NCI-H510A treated with DMSO at 0.1 percent for 48 hours (cell line): ENCODE measurements at places on chromosomes 7 and 10.

- DNase-seq: no peak
These were observed 1.3 kb downstream of the SPRN start for GRCh38 chr10:133422807-133423771.

GRCh38 chr7:142808461-142808801 is 37.7 kb downstream of the PRSS2 start:
- no peak for DNase-seq

DNA sequence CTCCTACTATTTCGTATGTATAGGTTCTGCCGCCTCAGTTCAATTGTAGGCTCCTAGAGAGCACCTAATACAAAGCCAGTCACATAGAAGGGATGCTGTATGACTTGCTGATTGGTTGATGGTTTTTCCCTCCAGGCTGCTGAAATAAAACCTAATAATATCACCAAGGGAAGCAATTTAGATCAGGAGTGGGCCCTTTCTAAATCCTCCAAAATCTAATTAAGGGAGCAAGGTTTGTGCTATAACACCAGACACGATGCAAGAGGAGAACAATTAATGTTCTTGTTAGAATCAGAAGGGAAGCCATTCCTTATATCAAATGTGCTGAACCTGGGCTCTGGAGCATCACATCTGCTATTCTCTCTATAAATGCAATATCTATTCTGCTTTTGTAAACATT is 42.0 kb upstream of the SLC13A1 start:
- no peak for DNase-seq

- no peak for DNase-seq
These were observed 66.9 kb downstream of the MCMBP start for GRCh38 chr10:119805702-119806230.

DNA sequence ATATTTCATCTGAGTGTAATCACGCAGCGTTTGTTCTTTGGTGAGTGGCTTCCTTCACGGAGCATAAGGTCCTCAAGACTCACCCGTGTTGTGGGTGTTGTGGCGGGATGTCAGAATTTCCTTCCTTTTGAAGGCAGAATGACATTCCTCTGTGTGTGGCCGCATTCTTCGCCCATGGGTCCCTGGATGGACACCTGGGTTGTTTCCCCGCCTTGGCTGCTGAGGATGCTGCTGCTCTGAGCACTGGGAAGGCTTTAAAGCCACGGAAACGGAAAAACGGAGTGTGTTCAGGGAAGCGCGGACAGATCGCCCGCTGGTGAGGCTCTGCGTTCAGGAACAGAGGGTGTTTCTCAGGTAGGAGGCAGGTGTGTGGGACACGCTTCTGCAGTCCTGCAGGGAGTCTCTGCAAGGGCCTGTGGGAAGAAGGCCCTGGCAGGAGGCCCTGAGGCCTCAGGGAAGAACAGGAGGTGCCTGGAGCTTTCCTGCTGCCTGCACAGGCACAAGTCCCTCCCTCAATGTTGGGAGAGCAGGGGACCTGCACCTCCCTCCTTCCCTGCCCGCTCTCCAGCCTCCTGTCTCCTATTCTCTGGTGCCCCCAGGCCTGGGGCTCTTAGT is 35.7 kb upstream of the SHH start:
- no peak for DNase-seq

DNA sequence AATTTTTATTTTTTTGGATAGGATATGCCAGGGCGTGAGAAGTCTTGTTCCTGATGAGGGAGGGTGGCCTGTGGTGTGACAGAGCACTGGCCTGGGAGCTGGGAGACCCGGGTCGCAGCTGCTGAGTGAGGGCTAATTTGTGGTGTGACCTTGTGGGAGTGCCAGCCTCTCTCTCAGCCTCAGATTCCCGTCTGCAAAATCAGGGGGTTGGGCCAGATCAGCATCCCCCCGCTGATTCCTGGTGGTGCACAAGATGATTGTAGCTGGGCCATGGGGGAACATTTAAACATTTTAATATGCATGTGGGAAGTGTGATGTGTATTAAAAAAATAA is 14.9 kb downstream of the TSPAN15 start:
- no peak for DNase-seq

DNA sequence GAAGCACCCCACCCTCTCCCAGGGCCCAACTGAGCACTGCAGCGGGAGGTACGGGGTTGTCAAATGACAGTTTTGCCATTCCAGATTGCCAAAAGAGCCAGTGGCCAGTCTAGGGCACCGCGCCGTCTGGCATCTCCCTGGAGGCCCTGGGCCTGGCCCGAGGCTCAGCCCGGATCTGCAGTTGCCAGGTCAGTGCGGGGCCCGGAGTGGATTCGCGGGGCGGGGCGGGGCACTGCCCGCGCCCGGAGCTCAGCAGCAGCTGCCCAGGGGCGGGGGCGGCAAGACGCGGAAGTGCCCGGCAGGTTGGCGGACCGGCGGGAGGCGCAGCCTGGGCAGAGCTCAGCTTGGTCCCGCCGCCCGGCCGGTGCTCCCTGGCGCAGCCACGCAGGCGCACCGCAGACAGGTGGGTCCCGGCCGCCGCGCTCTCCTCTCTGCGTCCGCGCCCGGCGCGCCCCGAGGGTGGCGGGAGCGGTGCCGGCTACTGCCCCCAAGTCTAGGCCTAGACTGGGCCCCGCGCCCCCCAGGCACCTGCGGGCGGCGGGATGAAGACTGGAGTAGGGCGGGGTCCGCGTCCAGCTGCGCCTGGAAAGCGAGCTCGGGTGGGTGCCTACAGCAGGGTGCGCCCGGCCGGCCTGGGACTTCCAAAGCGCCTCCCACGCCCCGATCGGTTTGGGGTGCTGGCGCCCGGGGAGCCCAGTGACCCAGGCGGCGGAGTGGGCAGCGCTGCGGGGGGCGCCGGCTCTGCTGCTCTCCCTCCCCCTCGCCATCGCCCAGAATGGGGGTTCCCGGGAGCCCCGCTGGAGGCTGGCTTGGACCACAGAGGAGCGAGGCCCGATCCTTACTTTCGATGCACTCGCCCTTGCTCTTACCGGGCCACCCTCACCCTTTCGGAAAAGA is at the start of gene IRF5:
IRF5 (plus strand) TSS at position 281 of the 897 bp plus-strand sequence. CDS start 4,155 bp downstream, outside the sequence.
- peak; percentile 11 for DNase-seq

GRCh38 chr7:70006261-70006920 is 408.1 kb downstream of the AUTS2 start:
- no peak for DNase-seq

DNA sequence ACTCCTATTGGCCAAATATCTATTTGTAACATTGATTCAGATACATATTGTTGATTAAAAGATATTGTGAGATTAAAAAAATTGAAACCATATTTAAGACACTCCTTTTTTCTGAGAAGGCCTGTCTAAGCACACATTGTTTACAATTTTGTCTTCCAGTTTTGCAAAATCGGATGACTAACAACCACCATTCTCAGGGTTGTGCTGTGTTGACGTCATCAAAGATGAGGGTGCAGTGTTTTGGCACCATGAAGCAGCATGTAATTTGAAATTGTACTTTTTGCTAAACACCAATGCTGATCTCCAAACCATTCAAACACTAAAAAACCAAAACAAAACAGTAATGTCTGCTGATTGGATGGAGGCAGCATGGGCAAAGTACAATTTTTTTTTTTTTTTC is 7.4 kb downstream of the CREB5 start:
- no peak for DNase-seq

DNA sequence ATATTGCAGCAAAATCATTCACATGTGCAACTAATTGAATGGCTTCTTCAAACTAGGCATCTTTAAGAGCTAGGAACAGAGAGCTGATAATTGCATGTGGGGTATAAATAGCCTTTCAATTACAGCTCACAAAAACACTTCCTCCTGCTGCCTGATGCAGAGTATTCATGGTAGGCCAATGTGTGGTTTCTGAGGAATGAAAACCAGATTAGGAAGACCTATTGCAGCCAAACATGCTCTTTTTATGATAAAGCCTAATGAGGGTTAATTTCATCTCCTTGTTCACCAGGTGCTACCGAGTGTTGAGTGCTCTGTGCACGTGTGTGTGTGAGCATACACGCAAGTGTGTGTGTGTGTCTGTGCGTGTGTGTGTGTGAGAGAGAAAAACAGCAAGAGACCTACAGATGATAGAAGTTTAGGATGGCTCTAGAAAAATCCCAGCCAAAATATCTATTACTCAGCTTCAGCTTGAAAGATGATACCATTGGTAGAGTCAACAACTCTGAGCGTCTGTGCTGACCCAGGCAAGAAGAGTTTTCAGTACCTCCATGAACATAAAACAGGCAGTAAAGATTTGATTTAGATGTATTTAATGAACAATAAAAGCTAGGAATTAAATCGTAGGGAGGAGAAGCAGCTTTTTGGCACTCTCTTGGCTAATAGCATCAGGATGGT is 448.5 kb upstream of the ANKRD30A start:
- no peak for DNase-seq

- DNase-seq: no peak
These were observed 97.8 kb downstream of the ABCA13 start for GRCh38 chr7:48269066-48269465.

- DNase-seq: peak; percentile 24
These were observed 146.5 kb downstream of the ARID5B start for GRCh38 chr10:62047960-62048383.

DNA sequence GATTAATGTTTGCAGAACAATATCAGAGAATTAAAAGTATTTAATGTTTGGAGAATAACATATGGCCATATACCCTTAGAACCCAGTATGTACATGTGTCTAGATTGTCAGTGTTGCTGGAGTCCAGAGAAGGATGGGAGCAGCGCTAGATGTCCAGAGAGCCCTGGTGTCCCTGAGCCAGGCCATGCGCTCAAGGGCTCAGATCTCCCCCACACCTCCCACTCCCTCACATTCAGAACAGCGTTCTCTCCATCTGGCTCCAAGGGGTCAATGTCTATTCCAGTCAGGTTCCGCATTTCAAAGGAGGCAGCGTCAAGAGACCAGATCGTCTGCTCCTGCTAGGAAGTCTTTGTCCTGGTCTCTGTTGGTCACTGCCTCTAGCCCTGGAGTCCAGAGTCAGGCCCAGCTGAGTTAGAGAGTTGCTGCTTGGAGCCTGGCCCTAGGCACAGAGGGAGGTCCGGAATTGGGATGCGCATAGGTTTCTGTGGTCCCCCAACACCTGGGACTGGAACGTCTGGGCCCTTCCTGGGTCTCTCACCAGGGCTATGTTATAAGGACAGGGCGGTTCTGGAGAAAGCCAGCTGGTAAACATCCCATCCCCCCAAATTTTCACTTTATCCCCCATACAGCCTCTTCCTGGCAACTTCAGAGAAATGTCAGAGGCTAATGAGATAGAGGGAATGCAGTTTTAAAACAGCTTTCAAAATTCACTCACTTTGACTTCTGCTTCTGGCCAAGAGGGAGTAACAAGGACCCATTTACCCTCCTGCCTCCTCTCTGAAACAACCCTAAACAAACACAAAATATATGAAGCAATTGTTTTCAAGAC is 6.5 kb upstream of the WDR86 start:
- no peak for DNase-seq

- DNase-seq: no peak
These were observed 28.9 kb upstream of the ERCC6 start for GRCh38 chr10:49567810-49568209.

GRCh38 chr10:61897671-61898434 is 3.6 kb upstream of the ARID5B start:
- DNase-seq: no peak

- peak; percentile 31 for DNase-seq
These were observed 40.4 kb downstream of the MTURN start for GRCh38 chr7:30175180-30175579.

- no peak for DNase-seq
These were observed 5.4 kb downstream of the PIK3CG start for GRCh38 chr7:106870528-106870927.

DNA sequence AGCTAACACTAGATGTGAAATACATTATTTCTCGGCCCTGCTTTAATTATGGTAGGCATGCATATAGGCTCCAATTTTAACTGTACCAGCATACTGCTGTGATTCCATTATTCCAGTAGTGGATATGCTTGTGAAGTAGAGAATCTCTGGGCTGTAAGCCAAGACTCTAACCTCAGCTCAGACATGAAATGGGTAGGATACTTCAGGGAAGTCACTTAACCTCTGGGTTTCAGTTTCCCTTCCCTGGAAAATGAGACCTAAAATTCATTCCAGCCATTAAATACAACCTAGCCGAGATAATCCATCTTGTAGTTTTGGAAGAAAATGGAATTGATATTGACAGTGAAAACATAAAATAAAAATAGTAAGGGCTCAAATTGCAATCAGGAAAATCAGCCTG is 59.6 kb upstream of the TRIL start:
- DNase-seq: no peak

- no peak for DNase-seq
These were observed 109.4 kb downstream of the PPP1R17 start for GRCh38 chr7:31796375-31796774.

- DNase-seq: no peak
These were observed 70.6 kb downstream of the ZPBP start for GRCh38 chr7:50022451-50022850.

GRCh38 chr7:1284743-1285458 is 52.2 kb downstream of the UNCX start:
- DNase-seq: no peak

DNA sequence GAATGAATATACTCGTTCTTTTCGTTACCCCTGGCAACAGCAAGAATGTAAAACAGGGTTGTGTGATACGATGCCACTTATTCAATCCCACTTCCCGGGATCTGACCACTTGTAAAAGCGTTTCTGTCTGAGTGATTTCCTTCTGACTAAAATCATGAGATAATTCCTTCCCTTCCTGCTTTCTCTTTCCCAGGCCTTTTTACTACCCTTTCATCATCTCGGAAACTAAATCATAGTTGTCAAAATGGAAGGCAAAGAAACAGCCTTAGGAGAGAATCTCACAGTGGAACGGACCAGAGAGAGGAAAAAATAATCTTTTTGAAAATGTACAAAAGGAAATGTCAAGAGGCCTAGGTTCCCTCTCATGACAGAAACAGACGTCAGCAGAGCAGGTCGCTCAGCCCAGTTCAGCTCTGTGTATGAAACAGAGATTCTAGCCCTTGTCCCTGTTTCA is 29.8 kb downstream of the DIP2C start:
- DNase-seq: peak; percentile 26

DNA sequence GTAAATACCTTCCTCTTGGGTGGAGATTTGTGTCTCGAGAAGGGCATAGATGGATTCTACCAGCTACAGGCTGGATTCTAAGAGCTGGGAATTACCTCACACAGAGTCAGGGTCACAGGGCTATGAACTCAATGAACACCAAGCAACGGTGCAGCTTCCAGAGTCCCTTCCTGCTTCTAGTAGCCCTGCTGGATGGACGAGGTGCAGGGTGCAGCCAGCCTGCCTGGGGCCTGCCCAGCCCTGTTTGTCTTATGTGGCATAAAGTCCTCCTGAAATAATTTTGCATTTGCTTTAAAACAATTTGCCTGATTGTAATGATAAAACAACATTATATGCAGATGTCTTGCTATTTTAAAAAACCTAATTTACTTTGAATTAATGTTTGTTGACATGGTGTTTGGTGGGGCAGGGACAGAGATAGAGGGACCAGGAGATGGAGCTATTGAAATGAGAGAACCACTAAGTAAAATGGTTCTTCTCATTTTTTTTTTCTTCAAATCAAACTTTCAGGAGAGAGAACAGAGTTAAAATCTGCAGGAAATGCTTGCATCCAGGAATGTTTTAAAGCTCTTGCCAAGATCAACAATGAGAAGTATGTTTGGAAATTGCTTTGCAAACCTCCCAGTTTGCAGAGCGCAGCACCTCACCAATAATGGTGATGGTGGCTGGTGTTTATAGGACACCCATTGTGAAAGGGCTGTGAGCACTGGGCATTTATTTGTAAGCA is 305.4 kb upstream of the PODXL start:
- no peak for DNase-seq
